ENCODE measurements at places on chromosomes 2 and 18.
A peak's percentile ranks its signal among the peaks of the same experiment; 100 is the strongest.

DNA sequence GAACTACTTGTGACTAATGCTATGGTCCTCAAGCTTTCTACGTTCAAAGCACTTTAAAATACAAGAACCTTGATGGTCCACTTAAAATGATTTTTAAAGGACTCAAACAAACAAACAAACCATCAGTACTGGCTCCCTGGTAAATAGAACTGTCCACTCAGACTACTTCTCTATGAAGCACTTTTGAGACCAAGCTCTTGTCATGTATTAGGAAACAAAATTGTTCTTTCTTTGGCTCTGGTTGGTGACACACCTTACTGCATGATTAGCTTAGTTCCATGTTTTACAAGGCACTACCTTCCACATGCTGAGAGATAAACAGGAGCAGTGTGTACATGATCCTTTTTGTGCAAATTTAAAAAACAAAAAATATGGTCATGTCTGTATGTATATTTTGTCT is 19.7 kb downstream of the DARS1 start:
- no peak for DNase-seq

GRCh38 chr2:178484245-178485041 is 4.2 kb downstream of the PLEKHA3 start:
- peak; percentile 69 for DNase-seq

DNA sequence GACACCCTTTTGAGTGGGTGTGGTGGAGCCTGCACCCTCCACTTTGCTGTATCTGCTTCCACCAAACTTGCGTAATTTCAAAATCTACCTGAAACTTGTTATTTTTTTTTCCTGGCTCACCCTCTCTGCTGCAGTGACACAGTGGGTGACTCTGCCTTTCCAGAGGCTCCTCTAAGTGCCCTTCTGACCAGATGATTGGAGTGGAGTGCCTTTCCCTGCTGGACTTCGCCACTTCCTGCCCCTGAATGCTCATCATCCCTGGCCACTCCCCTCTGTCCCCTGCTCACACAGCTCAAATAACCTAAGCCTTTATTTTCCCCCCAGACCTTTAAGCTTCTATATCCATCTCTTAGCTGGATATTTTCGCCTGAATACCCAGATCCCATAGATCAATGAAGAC is 777.5 kb upstream of the ID2 start:
- no peak for DNase-seq

GRCh38 chr2:118320196-118320595 is 231.9 kb downstream of the INSIG2 start:
- DNase-seq, result no peak

DNA sequence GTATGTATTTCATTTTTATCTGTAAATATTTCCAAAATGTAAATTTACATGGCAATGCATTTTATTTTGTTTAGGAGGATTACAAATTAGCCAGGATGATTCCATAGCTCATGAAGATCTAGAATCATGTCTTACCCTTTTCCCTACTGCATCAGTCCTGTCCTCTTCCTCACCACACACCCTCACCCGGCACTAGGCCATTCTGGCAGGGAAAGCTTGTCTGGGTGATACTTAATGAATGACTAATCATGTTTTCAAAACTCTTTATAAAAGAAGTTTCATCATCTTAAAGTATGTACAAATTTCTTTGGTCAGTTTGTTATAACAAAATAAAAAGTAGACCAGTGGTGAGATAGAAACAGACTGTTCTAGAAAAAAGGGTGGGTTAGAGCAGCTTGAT is 283.3 kb upstream of the VWC2L start:
- DNase-seq, result no peak

DNA sequence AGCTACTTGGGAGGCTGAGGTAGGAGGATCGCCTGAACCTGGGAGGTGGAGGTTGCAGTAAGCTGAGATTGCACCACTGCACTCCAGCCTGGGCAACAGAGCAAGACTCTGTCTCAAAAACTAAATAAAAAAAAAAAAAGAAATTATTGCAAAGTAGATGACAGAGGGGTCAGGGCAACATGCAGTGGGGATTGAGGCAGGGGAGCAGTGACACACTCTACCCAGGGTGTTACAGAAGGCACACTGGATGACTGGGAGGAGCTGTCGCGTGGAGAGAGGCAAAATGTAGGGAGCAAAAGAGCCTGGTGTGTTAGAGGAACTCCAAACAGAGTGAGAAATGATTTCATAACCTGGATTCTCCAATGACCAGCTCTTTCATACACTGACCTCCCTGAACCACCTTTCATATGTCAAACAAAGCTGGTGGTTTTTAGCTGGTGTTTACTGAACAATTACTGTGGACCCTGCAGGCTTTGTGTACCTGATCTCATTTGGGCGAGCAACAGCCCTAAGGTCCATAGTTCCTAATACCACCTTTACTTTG is 22.1 kb downstream of the FBXO41 start:
- no peak for DNase-seq
